ENCODE measurements at places on chromosomes 5 and 9.

- DNase-seq: no peak
Observed at GRCh38 chr9:110999379-110999778, 38.9 kb downstream of the LPAR1 start.

DNA sequence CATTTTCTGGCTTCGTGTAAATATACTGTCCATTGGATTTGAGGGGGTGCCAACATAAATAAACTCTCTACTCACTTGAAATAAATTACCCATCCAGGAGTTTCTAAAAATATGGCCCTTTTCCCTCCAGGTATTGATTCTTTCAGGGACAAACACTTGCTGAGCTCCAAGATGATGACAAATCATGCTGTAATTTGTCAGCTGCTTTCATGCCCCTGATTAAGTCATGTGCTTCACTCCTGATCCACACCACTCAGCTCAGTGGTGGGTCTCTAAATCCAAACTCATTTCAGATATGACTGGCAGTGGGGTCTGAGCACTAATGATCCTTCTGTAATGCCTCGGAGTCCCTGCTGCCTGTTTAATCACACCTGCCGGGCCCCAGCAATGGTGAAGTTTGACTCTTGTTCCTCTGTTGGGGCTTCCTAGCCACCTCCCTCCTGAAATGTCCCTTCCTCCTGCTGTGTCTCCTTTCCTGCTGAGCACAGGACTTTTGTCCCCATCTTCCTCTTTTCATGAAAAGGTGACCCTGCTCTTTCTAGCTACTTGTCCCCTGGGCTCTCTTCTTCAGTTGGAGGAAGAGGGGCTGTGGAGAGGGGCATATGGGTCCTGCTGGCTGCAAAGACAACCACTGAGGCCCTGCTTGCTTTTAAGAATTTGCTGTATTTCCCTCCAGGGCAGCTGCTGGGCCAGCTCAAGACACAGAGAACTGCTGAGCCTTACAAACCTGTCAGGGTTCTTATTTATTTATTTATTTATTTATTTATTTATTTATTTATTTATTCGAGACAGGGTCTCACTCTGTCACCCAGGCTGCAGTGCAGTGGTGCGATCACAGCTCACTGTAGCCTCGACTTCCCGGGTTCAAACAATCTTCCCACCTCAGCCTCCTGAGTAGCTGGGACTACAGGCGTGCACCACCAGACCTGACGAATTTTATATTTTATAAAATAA, 200.0 kb downstream of the ATP10B start:
- no peak for DNase-seq

GRCh38 chr5:10485142-10485795, 43.6 kb downstream of the ROPN1L start:
- no peak for DNase-seq

DNA sequence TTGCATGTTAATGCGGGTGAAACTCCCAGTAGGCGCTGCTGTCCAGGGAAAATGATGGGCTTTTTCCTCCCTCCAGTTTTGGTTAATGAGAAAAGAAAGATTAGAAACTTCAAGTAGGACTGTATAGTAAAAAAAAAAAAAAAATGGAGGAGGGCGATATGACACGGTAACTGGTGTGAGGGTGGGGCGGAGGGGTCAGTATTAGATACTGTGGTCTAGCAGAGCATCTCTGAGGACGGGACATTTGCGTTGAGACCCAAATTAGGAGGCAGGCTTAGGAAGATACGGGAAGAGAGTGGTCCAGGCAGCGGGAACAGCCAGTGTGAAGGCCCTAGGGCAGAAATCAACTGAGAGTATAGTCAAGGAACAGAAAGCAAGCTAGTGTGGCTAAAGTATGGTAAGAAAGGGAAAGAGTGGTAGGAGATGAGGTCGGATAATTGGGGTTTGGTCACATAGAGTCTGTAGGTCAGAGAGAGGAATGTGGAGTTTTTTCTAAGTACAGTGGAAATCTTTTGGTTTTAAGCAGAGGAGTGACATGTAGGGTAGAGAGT, 707 bp downstream of the RMND5B start:
- no peak for DNase-seq

- no peak for DNase-seq
Observed at GRCh38 chr5:73296772-73297171, 123.8 kb downstream of the TMEM174 start.

DNA sequence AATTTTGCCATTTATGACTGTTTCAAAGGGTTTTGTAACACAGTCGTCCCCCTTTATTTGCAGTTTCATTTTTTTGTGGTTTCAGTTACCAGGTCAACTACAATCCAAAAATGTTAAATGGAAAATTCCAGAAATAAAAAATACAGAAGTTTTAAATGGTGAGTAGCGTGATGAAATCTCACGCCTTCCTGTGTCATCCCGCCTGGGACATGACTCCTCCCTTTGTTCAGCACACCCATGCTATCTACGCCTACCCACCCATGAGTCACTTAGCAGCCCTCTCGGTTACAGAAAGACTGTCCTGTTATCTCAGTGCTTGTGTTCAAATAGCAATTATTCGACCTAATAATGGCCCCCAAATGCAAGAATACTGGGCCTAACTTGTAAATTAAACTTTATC, 765.3 kb upstream of the ADAMTS16 start:
- no peak for DNase-seq

DNA sequence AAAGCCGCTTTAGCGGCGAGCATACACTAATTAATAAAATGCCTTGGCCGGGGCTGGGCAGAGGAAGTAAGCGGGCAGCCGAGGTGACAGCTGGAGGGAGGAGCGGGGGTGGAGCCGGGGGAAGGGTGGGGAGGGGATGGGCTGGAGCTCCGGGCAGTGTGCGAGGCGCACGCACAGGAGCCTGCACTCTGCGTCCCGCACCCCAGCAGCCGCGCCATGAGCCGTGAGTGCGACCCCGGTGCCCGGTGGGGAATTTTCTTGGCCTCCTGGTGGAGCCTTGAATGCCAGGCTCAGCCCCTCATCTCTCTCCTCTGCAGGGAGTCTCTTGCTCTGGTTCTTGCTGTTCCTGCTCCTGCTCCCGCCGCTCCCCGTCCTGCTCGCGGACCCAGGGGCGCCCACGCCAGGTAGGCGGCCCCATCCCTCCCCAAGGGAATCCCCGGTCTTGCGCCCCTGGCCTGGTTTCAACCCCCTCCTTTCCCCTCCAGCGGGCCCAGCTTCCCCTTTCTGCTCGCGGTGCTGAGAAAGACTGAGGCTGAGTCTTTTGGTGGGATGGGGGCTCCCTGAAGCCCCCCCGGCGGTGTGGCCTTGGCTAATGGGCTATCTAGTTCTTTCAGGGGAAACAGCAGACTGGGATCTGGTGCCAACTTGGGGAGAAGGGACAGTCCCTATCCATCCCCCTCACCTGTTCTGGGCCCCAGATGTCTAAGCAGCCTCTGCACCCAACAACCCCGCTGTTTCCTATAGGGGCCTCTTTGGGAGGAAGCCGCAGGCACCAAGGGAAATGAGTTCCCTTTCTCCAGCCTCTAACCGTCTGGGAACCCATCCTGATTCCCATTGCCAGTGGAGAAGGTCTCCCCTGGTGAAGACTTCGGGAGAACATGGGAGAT, at the start of gene PTGS1:
Gene PTGS1 (plus strand): TSS at position 156 of the 887 bp plus-strand sequence. CDS start 61 bp downstream, at position 217.
- DNase-seq: no peak

GRCh38 chr5:30650311-30650710, 543.2 kb upstream of the CDH6 start:
- DNase-seq: no peak

DNA sequence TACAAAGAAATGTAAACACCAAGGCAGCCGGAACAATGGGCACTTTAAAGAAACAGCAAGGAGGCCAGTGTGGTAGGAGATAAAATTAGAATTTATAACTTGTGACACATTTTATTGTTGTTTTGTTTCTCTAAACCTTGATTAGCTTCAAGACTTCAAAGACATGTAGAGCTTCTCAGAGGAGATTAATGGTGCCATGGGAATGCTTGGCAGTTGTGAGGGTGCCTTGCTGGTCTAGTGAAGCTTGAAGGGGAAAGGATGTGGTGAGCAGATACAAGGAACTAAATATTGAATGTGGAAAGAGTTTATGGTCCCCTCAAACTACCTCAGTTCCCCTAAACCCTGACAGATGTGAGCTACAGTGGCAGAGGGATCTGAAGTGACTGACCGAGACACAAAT, 322.4 kb upstream of the ADAMTS16 start:
- DNase-seq: no peak

GRCh38 chr9:137785704-137786161, 91.8 kb upstream of the CACNA1B start:
- no peak for DNase-seq

DNA sequence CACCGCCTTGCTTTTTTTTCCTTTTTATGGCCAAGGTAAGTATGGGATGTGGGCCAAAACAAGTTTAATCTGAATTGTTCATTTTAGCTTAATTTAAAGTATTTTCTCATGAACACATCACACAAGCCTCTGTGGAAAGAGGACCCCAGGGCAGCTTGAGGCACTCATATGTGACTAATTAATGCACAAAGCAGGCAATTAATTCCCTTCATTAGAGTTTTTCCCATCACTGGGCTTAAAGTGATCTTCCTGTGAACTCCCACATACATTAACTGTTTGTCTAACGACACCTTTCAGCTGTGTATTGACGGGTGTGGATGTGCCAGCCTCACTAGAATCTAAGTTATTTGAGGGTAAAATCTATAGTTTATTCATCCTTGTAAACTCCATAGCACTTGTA, 103.3 kb downstream of the MRPS27 start:
- DNase-seq: no peak

GRCh38 chr5:149485655-149486615, 65.3 kb downstream of the CSNK1A1 start:
- DNase-seq: peak; percentile 98

GRCh38 chr9:135480071-135480939, 723 bp downstream of the PPP1R26 start:
- no peak for DNase-seq

DNA sequence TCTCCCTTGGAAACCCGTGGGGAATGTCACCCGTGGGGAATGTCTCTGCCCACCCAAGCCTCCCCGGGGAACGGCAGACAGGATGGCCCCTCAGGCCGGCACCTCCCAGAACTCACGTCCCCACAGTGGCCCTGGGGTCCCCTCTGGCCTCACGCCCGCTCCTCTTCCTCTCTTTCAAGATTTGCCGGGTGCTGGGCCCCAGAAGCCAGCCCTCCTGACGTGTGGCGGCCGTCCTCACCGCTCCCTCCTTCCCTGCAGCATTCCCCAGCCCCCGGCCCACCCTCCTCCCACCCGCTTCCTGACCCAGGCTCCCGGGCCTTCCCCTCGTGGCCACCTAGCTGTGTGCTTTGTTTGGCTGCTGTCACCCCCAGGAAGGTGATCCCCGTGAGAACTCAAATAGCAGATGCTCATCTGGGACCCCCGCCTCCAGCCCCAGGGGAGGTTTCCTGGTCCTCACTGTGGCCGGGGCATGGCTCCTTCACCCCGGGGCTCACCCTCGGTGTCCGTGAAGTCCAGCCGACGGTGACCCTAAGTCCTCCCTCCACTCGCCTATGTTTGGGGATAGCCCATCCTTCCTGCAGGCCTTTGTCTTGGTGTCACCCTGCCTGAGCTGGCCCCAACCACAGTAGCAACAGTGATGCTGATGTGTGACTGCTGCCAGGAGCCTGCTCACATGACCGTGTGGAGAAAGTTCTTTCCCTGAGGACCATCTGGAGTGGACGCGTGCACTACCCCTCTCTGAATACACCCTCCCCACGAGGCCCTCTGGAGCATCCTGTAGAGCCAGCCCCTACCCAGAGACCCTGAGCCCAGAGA, 163.3 kb upstream of the IER5L start:
- DNase-seq: no peak

DNA sequence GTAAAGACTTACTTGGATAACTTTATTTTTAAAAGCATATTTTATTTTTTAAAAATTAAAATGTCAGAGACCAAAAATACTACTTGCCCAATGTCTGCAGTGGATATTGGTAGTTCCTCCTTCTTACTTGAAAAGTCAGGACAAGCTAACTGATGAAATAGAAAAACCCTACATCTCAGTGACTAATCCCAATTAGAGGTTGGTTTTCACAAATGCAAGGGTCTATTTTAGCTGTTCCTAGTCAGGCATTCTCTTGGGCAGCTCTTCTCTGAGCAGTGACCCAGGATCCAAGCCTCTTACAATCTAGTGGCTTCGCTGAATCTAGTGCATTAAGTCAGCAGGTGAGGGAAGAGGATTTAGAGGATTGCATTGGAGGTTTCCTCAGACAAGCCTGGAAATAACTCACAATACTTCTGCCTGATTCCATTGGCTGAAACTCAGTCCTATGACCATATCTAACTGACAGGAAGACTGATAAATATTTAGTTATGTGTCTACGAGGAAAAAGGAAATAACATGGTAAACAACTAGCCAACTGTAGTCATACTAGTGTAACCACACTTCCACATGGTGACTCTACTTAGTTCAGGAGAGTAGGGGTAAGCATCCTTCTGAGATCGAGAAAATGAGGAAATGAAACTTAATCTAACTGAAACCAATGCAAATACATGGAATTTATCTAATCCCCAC, 34.2 kb upstream of the MIER3 start:
- DNase-seq: no peak

DNA sequence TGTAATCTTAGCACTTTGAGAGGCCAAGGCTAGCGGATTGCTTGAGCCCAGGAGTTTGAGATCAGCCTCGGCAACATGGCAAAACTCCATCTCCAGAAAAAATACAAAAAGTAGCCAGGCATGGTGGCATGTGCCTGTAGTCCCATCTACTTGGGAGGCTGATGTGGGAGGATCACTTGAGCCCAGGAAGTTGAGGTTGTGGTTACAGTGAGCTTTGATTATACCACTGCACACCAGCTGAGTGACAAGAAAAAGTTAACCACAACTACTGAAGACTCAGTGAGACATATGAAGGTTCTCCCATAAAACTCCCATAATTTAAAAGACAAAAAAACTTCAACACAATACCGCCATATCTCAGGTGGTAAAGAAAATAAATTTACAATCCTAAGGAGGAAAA, 98.0 kb downstream of the NR6A1 start:
- no peak for DNase-seq

DNA sequence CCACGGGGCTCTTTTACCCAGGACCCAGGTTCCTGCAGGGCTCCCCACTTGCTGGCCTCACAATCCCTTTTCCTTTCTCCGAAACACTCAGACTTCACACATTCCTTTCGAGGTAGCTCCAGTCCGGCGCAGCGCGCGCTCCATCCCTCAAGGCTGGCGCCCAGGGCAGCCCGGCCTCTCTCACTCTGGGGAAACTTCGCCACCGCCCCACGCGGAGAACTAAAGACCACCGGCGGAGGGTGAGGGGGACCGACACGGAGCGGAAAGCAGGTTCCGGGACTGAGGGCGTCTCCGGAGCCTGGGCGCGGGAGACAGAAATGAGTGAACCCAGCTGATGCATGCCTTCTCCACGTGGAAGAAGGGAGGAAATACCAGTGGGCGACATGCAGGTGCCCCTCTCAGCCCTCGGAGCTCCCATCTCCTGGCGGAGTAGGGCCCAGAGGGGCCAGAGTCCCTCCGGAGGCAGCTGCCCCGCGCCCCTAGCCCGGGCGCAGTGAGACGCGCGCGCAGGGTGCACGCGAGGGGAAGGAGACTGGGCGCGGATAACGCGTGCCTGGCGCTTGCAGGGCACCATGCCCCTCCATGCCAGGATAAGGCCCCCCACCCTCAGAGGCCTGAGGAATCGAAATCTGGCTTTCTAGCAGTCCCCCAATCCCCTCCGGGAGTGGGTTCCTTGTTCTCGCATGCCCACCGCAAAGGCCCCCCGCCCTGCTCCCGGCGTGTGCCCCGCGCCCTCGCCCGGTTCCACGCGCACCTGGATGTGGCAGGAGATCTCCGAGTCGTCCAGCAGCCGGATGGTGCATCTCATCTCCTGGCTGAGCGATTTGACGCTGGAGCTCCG, 650 bp downstream of the FRMD3 start:
- peak; percentile 12 for DNase-seq
